CD4-positive, alpha-beta T cell treated with Interferon gamma for 1 hour (primary cell): ENCODE measurements at places on chromosomes 2 and 18.

DNA sequence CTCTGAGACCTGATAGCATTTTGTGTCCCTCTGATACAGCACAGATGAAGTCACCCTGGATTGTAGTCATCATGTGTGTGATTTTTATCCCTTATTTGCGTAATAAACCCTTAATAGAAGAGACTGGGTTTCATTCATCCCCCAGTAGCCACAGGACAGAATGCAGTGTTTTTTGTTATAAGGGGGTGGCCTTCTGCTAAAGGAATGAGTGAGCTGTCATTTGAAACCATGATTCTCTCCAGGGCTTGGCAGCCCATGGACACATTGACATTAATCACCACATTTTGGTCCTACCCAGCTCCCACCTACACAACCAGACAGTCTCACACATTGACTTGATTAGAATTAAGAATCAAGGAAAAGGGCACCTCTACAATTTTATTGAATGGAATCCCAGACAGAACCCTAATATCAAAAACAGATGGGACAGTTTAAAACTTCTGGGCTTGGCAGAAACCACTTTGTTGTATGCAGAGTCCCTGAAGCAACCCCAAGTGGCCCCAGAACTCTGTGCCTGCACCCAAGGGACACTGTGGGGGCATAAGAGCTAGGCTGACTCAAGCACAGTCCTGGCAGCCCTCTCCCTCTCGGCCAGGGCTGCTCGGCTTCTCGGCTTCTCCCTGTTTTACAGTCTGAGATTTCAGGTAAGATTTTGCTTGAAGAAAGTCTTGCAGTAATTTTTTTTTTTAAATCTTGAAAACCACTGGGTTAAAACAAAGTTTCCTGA lies 254.0 kb upstream of the SLC14A2 start:
- no peak for DNase-seq

DNA sequence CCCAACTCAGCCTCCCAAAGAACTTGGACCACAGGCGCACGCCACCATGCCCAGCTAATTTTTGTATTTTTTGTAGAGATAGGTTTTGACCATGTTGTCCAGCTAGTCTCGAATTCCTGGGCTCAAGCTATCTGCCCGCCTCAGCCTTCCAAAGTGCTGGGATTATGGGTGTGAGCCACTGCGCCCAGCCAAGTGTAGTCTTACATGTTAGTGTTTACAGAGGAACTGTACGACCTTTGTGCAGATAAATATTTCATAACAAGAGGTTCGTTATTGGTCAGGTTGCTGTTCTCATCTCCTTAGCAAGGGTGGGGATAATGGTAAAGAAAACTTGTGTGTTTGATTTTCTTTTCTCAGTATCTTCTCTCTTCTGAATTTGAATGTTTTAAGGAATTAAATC lies 46.5 kb downstream of the RALBP1 start:
- DNase-seq = no peak

DNA sequence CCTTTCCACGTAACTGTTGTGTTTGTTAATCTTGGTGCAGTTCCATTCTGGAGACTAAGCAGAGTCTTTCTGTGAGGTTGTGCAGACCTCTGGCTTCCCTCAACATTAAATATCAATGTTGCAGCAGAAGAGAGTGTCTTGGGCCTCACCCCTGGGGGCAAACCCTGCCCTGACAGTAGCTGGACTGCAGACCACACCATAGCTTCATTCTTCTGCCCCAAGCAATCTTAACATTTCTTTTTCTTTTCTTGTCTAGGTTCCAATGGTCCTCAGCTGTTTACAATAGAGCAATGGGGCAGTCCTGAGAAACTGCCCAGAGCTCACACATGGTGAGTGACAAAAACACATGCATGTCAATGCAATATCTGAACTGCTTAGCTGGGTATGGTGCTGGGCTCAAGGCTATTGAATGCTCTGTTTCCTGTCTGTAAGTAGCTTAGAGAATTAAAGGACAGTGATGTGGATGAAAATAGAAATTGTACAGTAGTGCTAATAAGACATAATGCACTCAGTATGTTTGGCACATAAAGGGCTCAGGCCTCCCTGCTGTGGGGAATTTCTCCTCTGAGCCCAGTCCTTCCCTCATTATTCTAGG lies 237.6 kb downstream of the ALPK2 start:
- no peak for DNase-seq

GRCh38 chr2:8019934-8020333 lies 661.9 kb upstream of the ID2 start:
- no peak for DNase-seq

GRCh38 chr2:120384486-120385354 lies 38.8 kb downstream of the INHBB start:
- DNase-seq = no peak

- DNase-seq = no peak
Observed at GRCh38 chr2:140650825-140651224, 1480.0 kb downstream of the LRP1B start.

DNA sequence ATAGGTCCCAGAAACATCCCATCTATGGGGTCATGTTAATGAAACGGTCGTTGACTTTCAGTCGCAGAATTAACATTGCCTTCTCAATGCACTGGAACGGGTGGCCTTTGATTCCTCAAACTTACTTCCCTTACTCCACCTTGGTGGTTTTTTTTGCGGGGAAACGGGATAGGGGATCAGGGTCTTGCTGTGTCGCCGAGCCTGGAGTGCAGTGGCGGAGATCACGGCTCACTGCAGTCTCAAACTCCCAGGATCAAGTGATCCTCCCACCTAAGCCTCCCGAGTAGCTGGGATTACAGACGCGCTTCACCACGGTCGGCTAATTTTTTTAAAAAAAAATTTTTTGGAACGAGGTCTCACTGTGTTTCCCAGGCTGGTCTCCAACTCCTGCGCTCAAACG lies 754 bp downstream of the ATG16L1 start:
- no peak for DNase-seq

GRCh38 chr2:160322320-160322719 lies 122.2 kb upstream of the ITGB6 start:
- no peak for DNase-seq

- DNase-seq = no peak
Observed at GRCh38 chr2:136407952-136408318, 290.0 kb upstream of the CXCR4 start.

GRCh38 chr2:170361090-170361936 lies 183.4 kb downstream of the MYO3B start:
- peak; percentile 8 for DNase-seq

- DNase-seq = no peak
Observed at GRCh38 chr2:176614049-176614448, 344.8 kb downstream of the MTX2 start.

- DNase-seq = no peak
Observed at GRCh38 chr2:240509667-240510512, 47.9 kb downstream of the ANKMY1 start.

- DNase-seq = no peak
Observed at GRCh38 chr2:72001937-72002690, 145.5 kb downstream of the CYP26B1 start.

GRCh38 chr18:75086494-75087034 lies 122.4 kb downstream of the PTGR3 start:
- DNase-seq = no peak

DNA sequence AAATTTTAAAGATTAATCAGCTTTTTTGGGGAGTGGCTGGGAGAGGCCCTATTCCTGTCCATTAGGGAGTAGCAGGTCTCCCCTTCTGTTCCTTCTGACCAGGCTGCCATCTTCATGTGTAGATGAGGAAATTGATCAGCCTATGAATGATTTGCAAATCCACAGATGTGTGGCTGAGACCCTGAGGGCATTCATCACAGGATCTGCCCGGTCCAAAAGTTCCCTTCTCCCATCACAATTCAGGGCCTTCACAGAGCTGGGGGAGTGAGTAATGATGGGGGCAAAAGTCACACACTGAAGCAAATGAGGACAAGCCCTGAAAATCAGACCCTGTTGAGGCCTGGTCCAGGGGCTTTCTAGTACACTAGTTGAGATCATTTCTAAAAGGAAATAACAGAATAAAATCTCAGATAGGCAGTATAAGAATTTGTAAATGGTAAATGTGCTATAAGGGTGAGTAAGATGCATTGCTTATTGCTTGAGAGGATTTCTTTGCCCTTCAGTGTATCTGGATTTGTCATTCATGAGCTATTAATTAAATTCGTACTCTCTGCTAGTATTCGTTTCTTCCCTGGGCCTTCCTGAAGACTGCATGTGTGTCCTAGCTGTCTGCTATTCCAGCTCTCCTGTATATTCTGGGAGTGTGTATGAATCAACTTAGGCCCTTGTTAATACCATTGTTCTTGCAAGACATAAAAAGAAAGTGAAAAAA lies 53.2 kb downstream of the SETBP1 start:
- DNase-seq = no peak

DNA sequence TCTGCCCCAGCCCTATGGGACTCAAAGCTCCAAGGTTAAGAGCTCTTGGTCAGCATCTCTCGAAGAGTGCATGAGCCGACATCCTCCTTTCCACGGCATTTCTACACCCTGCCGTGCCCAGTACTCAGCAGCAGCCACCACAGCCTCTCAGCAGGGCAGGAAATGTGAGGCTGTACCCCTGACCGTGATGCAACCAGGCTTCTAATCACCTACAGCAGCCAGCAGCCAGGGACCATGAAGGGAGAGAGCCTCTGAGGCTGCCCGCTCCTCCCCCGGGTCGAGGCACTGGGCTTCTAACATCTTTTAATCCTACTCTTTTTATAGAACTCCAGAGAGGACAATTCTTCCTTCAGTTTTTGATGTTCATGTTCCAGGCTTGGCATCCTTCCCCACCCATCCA lies 6.5 kb downstream of the CYS1 start:
- no peak for DNase-seq

- DNase-seq = no peak
Observed at GRCh38 chr2:54528311-54528955, 72.3 kb downstream of the SPTBN1 start.

DNA sequence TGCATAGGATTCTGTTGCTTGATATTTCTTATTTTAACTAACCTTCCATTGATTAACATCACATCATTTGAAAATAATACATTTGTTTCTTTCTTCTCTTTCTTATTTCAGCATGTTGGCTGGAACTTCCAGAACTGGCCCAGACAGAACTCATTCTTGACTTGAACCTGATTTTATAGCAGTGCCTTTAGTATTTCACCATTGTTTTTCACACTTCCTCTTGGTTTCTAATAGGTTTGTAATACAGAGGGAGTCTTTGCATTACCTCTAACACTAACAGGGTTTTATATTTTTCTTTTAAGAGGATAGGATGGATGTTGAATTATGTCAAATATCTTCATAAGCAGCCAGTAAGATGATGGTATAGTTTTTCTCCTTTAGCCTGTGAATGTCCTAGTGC lies 39.2 kb downstream of the SEMA4F start:
- no peak for DNase-seq

DNA sequence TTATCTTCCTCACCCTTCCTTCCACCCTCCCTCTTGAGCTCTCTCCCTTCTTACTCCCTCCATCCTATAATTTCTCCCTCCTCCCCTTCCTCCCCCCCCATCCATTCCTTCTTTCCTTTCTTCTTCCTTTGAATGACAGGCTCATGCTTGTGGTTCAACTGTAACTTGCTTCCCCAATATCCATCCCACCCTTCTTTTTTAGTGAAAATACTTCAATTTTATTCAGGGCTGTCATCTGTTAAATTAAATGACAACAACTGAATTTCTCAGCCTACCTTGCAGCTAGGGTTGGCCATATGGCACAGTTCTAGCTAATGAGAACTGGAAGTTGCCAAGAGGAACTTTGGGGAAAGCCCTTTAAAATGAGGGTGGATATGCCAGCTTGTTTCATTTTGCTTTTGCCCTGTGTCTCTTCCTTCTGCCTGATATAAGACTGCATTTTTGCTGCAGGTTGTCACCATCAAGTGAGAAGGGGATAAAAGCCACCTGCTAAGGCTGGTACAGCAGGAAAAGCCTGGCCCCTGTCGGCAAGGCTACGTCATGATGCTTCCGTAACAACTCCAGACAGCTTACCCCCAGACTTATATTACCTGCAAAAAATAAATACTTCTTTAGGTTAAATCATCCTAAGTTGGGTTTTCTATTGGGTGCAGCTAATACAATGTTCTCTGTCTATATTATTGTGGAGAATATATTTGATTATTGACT lies 121.8 kb downstream of the NXPH2 start:
- no peak for DNase-seq

- DNase-seq = no peak
Observed at GRCh38 chr2:22600999-22601398, 784.0 kb upstream of the KLHL29 start.

DNA sequence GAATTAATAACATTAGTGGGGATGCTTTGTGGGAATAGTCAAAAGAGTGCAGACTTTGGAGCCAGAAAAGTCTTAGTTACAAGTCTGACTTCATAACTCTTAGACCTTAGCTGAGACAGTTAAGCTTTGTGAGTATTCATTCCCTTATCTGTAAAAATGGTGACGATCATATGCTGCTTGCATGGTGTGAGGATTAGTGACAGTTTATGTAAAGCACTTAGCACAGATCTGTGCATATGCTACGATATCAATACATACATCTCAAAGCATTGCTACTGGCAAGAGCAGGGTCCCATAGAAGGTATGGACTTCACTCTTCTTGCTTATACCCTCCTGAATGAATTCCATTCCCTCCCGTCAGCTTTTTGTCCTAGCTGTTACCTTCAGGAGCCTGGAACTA lies 56.7 kb upstream of the LYPD6B start:
- DNase-seq = no peak

DNA sequence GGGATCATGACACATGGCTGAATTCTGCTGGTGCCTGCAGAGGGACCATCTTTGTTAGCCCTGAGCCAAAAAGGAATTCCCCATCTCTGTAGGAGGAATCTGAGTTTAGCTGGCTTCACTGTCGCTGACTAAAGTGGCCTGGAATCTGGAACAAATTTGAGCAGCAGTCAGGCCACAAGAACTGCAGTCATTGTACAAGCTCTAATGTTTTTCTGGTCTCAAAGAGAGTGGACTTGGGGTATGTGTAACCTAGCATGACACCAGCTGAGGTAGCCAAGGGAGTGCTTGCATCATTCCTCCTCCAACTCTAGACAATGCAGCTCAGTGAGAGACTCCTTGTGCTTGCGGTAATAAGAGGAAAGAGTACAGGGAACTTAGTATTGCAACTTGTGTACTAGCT lies 539.1 kb upstream of the LRRTM4 start:
- DNase-seq = no peak

GRCh38 chr2:178530131-178530530 lies 49.9 kb downstream of the PLEKHA3 start:
- DNase-seq = no peak

DNA sequence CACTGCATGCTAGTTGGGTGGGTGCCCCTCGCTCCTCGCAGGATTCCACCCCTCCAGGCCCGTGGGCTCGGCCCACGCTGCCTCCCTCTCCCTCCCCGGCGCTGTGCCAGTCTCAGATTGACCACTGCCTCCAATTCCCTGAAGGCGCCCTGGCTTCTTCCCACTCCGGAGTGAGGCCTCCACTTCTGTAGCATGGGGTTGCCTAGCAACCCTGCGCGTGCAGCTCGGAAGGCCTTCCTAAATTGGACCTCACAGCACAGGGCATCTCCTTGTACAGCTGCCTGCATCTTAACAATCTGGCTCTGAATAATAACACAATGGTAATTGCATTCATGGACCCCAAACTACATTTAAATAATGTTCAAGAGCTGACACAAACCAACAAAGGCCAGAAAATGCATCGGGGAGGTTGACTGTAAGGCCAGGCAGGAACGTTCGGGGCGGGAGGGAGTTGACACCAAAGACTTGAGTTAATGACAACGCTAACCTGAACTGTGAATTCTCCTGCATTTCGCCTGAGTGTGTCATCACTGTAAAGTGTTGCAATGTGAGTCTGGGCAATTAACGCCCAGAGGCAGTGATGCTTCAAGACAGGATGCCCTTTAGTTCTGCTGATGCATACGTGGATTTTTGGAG lies 222.9 kb downstream of the ZBTB7C start:
- no peak for DNase-seq

GRCh38 chr2:58497168-58497567 lies 256.0 kb upstream of the FANCL start:
- no peak for DNase-seq
